Putamen (tissue), 1 donor: ENCODE measurements at places on chromosomes 2 and 18.

- no peak for DNase-seq
Measured at GRCh38 chr18:50071397-50071796, 123.5 kb downstream of the MYO5B start.

GRCh38 chr2:118095610-118096009 lies 7.3 kb downstream of the INSIG2 start:
- no peak for DNase-seq

DNA sequence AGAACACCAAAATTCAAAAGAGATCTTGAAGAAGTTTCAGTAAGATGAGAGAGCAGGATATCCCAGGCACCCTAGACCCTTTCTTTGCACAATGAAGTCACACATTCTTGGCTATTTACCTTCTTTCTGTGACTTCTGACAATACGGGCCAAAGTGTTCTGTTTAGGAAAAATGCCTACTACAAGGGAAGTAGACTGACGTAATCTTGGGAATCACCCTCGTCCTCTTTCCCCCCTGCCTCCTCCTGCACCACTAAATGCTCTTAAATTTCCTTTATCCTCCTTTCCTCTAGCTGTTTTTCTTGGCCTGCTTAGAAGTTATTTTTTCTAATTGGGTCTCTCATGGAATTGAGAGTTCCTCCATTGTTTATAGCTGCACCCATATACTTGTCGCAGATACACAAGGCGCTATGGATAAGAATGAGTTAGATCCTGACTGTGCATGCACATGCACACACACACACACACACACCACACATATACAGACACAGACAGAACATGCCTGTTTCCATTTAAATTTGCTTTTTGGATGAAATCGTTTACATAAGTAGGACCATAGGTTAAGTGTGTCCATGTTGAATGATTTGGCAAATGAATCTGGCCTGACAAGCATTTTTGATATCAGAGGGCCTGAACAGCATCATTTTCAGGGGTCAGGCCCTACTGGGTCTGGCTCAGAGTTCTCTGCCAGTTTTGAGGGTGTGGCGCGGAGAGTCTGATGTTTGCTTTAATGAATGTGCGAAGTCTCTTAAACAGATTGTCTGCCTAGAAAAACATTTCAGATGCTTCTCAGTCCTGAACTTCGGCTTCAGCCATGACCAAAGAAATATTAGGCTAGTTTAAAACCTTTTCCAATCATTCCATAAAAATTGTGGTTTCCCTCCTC lies 131.9 kb upstream of the NT5C1B start:
- DNase-seq: no peak

DNA sequence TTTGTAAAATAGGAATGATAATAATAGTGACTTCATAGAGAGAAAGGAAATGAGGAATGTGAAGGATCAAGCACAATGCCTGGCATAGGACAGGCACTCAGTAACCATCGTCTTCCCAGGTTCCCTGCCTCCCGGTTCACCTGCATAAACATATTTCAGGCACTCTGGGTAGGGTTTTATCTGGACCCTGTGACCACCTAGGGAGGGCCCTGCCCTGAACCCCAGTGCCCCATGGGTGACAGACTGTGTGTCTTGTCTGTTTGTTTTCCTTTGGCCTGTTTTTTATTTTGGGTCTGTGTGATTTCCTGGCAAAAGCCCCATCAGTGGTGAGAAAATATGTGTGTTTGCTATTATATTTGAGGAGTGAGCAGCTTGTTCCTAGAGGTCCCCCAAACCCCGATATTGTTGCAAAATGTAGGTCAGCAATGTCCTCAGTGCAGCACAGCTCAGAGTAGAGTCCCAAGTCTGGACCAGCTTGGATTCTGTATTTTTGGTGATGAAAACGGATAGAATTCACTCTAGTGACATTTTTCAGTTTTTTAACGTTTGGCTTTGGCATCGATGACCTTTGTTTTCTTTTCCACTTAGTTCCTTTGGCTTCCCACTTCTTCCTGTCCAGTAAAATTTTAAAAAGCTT lies 9.6 kb upstream of the NT5C1B start:
- DNase-seq: no peak

- DNase-seq: no peak
Measured at GRCh38 chr2:7437141-7437540, 519.9 kb downstream of the RNF144A start.

- DNase-seq: peak; percentile 56
Measured at GRCh38 chr18:37403100-37403781, 162.4 kb downstream of the CELF4 start.

- DNase-seq: no peak
Measured at GRCh38 chr2:166676716-166677115, 182.7 kb upstream of the SCN7A start.

- no peak for DNase-seq
Measured at GRCh38 chr2:55761526-55761925, 67.9 kb upstream of the PNPT1 start.

- no peak for DNase-seq
Measured at GRCh38 chr2:68214381-68214780, 38.0 kb downstream of the PPP3R1 start.

- DNase-seq: no peak
Measured at GRCh38 chr2:239283961-239284795, 116.6 kb downstream of the HDAC4 start.

- DNase-seq: no peak
Measured at GRCh38 chr2:88500691-88501090, 48.2 kb upstream of the FOXI3 start.

GRCh38 chr18:46113751-46114150 lies 9.6 kb downstream of the HAUS1 start:
- DNase-seq: no peak

GRCh38 chr2:97763176-97763845 lies 49.9 kb downstream of the ZAP70 start:
- DNase-seq: no peak

- DNase-seq: no peak
Measured at GRCh38 chr2:167942366-167943081, 304.9 kb downstream of the STK39 start.

DNA sequence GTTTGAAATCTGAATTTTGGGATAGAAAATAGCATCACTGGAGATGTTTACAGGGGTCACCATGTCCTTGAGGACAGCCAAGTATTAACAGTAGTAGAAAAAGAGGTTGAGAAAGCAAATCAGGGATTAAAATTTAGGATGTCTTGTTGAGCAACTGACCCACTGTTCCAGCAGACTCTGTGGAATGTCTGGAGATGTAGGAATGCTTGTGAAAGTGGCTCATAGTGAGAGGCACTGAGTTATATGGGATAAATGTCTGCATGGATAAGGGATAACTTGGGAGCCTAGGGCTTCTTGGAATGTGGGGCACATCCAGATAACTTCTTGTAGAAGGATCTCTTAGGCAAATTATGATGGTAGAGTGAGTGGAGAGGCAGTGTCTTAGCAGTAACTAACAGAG lies 495.0 kb downstream of the TMX3 start:
- no peak for DNase-seq

DNA sequence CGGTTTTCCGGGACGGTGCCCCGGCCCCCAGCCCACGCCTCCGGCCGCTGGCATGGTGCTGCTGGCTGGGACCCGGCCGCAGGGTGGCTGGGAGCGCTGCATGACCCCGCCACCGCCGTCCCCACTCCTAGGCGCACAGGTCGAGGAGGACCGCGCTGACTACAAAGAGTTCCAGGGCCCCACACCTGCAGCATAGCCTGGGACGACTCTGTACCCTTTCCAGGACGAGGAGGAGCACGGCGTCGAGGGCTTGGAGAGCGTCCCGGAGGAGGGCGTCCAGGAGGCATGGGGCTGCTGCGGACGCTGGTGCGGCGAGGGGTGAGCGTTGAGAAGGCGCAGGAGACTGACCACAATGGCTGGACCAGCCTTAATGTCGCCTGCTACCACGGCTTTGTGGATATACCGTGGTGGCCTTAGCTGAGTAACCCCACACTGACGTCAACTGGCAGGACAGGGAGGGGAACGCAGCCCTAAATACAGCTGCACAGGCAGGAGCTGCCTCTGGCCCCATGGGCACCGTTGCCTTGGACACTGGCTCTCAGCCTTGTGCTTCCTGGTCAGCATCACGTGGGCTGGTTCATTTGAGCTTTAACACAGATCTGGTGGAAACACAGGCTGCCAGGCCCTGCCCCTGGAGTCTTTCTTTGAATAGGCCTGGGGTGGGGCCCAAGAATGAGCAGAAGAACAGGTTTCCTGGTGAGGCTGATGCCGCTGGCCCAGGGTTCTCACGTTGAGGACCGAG lies 40.9 kb upstream of the TRIM43B start:
- peak; percentile 26 for DNase-seq

DNA sequence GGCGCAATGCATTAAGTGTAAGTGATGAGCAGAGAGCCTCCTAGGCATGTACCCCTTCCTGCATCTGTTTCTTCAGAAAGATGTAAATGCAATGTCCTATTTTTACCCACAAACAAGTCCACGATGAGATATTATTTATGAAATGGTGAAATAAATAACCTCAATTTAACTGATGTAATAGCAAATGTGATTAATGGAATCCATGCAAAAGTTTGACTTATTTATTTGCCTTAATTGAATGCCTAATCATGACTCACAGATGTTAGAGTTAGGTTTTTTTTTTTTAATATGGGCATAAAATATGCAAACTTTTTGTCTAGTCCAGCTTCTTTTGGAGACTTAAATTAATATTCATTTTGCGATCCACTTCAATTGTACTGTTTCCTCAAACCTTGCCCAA lies 67.7 kb upstream of the ITGA4 start:
- no peak for DNase-seq

- no peak for DNase-seq
Measured at GRCh38 chr2:120251880-120252224, 800 bp upstream of the RALB start.

DNA sequence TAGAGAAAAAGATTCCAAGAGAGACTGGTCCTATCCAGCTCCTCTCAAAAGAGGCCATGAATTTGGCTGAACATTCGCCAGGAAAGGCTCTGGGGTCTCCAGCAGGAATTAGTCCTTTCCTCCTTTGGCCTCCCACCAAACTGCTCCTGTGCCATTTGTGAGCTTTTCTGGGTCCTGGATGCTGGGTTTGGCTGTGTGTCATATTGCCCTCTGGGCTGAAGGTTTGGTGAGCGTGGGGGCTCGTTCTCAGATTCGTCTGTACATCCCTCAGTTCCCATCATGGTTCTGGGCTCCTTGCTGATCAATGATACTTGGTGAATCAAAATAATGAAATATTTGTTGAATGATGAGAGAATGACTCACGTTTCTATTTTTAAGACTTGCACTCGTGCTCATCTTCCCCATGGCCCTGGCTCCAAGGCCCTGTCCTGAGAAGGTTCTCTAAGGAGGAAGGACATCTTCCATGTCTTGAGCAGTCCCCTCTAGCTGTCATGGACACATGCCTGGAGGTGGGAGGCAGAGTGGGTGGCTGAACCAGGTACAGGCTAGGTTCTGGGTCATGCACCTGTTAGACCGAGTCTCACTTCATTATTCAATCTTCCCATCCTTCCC lies 47.8 kb upstream of the RHOB start:
- DNase-seq: no peak

- DNase-seq: no peak
Measured at GRCh38 chr18:26103579-26103978, 13.2 kb upstream of the SS18 start.
